ENCODE measurements at places on chromosomes 7 and 10.

DNA sequence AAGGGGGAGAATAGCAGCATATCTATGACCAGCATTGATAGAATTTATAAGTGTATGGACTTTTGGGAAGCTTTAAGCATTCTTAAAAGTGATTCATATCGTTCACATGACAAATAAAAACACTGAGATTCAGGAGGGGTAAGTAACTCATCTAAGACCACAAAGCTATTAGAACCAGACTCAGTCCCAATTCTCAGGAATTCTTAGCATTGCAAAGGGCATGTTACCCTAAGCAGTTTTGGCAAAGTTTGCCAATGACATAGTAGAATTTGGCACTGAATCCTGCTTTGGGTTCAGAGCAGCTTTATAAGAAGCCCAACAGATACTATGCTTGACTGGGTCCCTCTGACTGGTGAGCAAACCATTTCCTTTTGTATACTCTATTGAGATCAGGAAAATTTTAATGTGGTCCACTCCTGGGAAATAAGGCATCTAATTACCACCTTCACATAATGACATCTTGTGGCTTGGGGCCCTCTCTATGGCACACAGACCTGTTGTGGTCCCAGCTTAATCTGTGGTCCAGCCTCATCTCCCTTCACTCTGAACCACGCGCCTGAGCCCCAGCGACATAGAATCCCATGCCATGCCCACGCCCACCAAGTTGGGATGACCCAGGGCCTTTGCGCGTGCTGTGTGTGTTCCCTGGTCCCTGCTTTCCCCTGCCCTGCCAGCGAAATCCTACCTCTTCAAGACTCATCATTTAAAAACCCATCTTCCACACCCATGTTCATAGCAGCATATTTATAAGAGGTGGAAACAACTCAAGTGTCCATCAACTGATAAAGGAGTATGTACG is 37.5 kb upstream of the DOCK1 start:
- DNase-seq: no peak

DNA sequence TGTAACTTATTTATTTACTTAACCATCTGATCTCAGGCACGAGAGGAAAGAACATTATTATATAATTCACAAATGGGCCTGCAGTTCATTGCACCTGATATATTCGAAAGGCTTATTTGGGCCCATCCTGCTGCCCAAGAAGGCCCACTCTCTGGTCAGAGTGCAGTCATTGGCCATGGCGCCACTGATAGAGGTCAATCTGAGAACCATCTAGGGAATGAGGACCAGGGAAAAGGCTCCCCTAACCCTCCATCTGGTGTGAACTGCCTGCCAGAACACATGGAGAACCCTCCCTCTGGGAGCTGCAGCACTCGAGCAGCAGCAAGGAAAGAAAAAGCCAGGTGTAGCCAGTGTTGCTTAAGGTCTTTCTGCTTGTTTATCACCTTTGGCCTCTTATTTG is 136.6 kb downstream of the REEP3 start:
- DNase-seq: no peak

- DNase-seq: no peak
Observed at GRCh38 chr10:11134411-11134810, 116.7 kb downstream of the CELF2 start.

- DNase-seq: no peak
Observed at GRCh38 chr7:71482284-71482683, 350.3 kb downstream of the GALNT17 start.

GRCh38 chr10:23021430-23021829 is 73.9 kb upstream of the MSRB2 start:
- no peak for DNase-seq

GRCh38 chr7:78879206-78879605 is 574.3 kb downstream of the MAGI2 start:
- DNase-seq: no peak

DNA sequence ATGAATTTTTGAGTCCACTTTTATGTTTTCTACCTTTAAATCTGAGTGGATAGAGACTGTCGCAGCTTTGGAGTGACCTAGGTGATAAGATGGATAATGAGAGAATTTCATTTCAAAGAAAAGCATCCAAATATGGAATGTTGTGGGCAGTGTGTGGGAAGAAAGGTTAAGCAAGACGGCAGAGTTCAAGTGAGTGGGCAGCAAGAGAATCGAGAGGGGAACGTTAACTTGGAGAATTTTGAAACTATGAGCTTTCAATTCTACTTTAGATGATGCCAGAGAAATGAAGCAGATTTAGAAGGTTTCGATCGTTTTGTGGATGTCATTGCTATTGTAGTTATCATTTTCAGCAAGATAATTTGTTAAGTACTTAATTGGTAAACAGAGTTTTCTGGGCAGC is 73.0 kb downstream of the XRCC2 start:
- no peak for DNase-seq

GRCh38 chr10:84179059-84179710 is 5.6 kb downstream of the GPR15LG start:
- DNase-seq: peak; percentile 59

GRCh38 chr7:151058781-151059366 is 515 bp upstream of the SLC4A2 start:
- no peak for DNase-seq

DNA sequence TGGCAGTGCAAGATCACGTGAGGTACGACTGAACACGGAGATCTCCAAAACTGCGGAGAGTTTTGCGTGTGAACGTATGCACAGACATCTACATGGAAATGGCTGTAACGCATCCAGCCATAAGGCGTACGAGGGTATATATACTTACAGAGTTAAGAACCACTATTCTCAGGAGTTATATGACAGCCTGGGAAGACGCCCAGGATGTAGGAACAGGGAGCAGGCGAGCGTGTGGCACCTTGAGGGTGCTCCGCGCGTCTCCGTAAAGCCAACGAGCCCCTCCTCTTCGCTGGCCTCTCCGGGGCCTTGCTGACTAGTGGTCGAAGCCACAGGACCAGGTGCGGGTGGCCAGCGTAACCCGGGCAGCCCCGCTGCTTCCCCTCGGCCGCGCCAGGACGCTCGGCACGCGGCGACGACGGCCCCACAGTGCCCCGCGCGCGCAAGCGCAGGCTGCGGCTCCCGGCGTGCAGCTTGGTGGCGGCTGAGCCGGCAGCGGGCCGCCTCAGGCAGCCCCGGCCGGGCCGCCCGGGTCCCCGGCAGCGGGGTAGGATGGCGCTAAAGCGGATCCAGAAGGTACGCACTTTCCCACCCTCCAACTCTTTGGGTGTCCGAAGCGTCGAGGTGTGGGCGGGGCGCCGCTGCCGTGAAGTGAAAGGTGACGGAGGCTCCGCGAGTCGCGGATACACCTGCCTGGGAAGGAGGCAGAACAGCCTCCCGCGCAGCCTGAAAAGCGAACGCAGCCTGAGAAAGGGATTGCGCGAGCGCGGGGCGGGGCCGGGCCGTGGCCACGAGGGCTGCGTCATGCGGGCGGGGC is at the start of gene UBE2D4:
TSS of gene UBE2D4 (plus strand) at position 453 of the 814 bp plus-strand sequence. CDS start at position 550, 97 bp downstream.
- DNase-seq: peak; percentile 60

GRCh38 chr10:113411456-113411855 is 141.4 kb upstream of the HABP2 start:
- DNase-seq: peak; percentile 1

- DNase-seq: no peak
Observed at GRCh38 chr10:60206735-60207134, 182.9 kb downstream of the ANK3 start.

DNA sequence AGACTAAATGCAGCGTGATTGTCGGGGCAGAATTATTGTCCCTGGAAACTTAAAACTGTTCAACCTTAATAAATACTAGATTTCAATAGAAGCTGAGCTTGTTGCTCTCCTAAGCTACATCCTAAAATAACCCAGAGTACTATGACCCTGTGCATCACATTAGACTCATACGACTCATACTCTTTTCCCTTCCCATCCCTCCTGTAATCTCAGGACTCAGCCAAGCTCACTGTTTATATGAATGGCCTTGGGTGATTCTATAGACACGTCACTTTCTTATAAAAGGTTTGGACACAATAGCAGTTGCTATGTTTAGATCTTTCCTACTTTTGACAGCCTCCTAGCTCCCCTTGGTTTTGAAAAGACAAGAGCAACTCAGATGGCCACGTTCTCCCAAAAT is 17.2 kb downstream of the TCF7L2 start:
- DNase-seq: no peak

GRCh38 chr10:30831426-30831825 is 200.2 kb downstream of the ZNF438 start:
- no peak for DNase-seq

DNA sequence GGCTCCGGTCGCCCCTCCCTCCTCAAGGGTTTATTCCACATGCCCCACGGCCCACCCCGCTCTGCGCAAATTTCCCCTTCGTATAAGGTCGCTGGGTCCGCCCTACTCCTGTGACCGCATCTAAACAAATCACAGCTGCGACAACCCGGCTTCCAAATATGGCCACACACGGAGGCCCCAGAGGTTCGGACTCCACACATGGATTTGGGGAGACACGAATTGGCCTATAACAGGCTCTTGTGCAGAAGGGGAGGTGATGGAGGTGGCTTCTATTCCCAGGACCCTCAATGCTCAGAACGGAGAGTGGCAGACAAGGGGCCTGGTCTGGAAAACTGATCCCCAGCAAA is 90.1 kb downstream of the FOXL3 start:
- no peak for DNase-seq

DNA sequence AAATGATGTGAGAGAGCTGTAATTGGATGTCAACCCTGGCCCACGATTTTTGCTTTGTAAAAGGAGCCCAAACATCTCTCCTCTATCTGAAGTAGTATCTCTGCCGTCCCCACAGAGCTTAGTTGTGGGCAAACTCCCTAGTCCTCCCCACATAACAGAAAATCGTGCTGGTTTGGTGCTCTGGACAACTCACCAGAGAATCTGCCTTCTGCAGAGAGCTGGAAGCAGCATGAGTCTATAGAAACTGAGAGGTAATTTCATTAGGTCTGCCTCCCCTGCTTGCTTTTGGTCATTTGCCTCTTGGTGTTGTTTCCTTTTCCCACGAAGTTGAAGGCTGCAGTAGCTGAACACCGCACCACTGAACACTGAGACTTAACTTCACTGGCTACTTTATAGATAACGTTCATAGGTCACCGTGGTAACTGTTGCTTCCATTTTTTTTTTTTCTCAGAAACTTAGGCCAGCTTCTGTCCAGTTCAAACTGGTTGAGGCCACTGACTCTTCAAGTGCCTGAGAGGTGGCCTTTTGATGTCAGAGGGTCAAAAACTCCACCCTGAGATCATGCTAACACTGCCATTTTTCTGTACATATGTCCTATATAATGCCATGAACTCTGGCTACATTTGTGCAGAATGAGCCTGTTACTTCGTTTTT is 3.3 kb upstream of the CDCA7L start:
- no peak for DNase-seq

- DNase-seq: no peak
Observed at GRCh38 chr7:36784991-36785940, 61.0 kb upstream of the AOAH start.

DNA sequence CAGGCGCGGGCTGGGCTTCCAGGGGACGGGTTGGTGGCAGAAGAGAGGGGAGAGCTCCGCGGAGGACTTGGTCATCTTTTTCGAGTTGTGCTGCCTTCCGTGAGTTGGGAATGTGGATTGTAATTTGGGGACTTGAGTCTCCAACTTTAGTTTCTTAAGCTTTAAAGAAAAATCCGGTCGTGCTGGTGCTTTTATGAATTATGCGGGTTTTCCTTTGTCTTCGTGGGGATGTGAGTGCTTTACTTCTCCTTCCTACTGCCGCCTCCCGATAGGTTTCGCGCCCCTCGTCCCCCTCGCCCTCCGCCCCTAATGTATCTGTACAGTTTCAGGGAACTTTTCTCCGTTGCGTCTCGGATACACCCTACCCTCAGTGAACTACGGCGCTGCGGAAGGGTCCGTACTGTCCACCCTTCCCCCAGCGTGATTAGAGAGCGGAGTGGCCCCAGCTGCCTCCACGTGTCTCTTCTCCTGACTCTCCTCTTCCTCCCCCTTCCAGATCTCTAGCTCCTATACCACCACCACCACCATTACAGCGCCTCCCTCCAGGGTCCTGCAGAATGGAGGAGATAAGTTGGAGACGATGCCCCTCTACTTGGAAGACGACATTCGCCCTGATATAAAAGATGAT is 649 bp downstream of the SCD start:
- DNase-seq: peak; percentile 17

DNA sequence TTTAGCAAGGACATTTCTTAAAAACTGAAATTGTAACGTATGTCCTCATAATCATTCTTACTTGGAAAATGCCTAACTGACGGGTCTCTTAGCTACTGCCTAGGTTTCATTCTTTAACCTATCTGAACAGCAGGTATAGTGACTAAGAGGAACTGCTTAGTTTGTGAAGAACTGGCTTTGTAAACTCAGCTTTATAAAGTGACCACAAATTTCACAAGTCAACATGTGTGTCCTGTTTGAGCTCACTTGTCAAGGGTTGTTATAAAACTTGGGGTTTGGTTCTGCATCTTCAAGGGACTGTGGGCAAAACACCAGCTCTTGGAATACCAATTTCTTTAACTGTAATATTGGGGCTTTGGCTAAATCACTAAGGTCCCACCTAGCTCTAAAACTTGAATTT is 32.2 kb downstream of the MRPS33 start:
- DNase-seq: no peak

Data from NCI-H524 (cell line).